ENCODE measurements at places on chromosomes 5 and 9. TPM values are rescaled to one million over a fixed set of nuclear protein-coding genes. Genes with fewer than 3 reads are reported as not detected.
A peak's percentile ranks its signal among the peaks of the same experiment; 100 is the strongest.

DNA sequence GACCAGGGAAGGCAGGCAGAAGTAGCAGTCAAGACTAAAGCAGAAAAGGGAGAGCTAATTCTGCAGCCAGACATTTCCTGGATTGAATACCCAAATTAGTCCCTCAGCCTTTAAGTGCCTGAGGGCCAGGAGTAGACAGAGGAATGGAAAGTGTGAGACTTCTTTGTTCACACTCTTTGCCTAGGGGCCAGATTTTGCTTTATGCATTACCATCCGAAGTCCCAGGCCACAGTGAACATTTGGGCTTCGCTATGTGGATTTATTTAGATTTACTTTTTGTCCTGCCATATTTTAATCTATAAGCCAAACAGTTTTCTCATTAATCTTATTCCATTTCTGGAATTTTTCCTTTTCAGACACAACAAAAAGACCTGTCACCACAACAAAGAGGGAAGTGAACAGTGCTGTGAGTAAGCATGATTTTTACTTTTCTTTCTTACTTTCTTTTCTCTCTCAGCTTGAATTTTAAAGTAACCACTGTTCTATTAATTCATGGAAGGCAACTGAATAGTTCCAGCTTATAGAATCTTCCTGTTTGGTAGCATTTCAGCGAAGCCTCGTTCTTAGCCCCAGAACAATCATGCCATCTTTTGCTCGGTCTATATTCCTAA, 52.6 kb downstream of the PDCD1LG2 start:
- peak; percentile 56 for DNase-seq
- peaks cover 2% of the 10 kb centered on the region for H3K36me3 ChIP-seq
- peak overlapping the region; percentile 52 for H3K27ac ChIP-seq
- no peak overlapping the region for H3K4me3 ChIP-seq
- H3K27me3 ChIP-seq, result no peaks in the 10 kb centered on the region

DNA sequence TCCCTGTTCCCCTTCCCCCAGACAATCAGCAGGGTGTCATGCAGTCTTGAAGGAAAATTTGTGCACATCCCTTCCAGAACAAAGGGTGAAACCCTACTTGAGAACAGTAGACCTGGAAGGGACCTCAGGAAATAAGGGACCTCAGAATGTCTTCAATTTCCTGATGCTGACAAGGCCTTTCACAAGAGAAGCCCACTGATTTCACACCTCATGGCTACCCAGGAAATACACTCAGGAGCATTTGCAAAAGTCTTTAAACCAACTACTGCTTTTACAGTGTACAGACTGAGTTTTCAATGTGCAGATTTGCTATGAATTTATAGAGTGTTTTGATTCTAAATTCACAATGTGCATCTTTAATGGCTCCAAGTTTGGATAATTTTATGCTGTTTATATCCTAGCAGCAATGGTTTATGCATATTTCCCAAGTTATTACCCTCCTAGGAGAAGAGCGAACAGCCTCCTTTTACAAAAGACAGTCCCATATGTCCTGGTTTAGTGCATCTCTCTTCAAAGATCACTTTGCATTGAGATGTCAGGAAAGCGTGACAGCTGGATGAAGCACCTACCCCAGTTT, 74.8 kb downstream of the GALNT10 start:
- no peak overlapping the region for H3K4me3 ChIP-seq
- H3K36me3 ChIP-seq, result peaks cover 8% of the 10 kb centered on the region
- H3K27ac ChIP-seq, result no peak overlapping the region
- DNase-seq, result no peak
- H3K27me3 ChIP-seq, result no peaks in the 10 kb centered on the region
- H3K4me1 ChIP-seq, result peaks cover 15% of the 10 kb centered on the region

DNA sequence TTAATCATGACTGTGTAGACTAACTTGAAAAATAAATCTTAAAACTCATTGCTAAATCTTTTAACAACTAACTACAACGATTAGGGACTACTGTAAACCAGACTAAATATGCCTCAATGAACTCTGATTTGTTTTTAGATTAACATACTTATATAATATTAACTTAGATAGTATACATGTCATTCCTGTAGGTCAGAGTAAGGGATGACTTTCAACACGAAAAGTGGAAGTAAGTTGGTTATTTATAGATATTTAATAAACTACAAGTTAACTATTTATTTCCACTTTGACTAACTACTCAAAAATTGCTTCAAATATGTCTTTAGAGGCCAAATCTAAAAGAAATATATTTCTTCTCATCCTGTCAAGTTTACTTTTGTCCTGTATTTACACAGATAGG, 795.6 kb downstream of the PTPRD start:
- H3K27me3 ChIP-seq, result no peaks in the 10 kb centered on the region
- no peaks in the 10 kb centered on the region for H3K36me3 ChIP-seq
- H3K27ac ChIP-seq, result no peak overlapping the region
- DNase-seq, result no peak
- peaks cover 3% of the 10 kb centered on the region for H3K4me1 ChIP-seq
- no peak overlapping the region for H3K4me3 ChIP-seq

- no peak overlapping the region for H3K4me3 ChIP-seq
- H3K27ac ChIP-seq, result no peak overlapping the region
- no peak for DNase-seq
- H3K4me1 ChIP-seq, result no peaks in the 10 kb centered on the region
- peaks cover 28% of the 10 kb centered on the region for H3K27me3 ChIP-seq
- no peaks in the 10 kb centered on the region for H3K36me3 ChIP-seq
Observed at GRCh38 chr9:36843964-36844363, 190.1 kb downstream of the PAX5 start.

DNA sequence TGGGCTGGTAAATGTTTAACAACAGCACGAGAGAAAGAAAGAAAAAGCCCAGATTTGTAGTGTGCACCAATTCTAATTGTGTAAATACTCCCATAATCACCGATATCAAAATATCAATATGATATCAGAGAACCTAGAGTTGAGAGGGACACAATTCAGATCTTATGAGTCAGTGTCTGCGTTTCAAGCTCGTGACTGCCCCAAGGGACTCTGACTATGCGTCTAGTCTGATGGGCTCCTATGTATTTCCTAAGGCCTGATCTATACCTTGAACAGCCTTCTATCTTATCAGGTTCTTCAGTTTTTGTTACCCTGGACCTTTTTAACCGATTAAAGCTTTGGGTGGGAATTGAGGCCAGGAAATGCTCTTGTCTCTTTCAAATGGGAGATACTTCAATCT, 243.0 kb upstream of the SLC24A2 start:
- no peak for DNase-seq
- no peak overlapping the region for H3K4me3 ChIP-seq
- no peaks in the 10 kb centered on the region for H3K4me1 ChIP-seq
- no peak overlapping the region for H3K27ac ChIP-seq
- no peaks in the 10 kb centered on the region for H3K36me3 ChIP-seq
- H3K27me3 ChIP-seq, result no peaks in the 10 kb centered on the region

GRCh38 chr9:111983484-111983908, 86.9 kb downstream of the UGCG start:
- H3K27me3 ChIP-seq, result no peaks in the 10 kb centered on the region
- no peak overlapping the region for H3K4me3 ChIP-seq
- no peaks in the 10 kb centered on the region for H3K4me1 ChIP-seq
- DNase-seq, result no peak
- H3K36me3 ChIP-seq, result no peaks in the 10 kb centered on the region

GRCh38 chr5:111229871-111230810, 6.0 kb downstream of the CAMK4 start:
- H3K36me3 ChIP-seq, result no peaks in the 10 kb centered on the region
- DNase-seq, result peak; percentile 12
- no peak overlapping the region for H3K4me3 ChIP-seq
- H3K4me1 ChIP-seq, result no peaks in the 10 kb centered on the region

GRCh38 chr5:72790186-72790585, 26.3 kb upstream of the TNPO1 start:
- peak; percentile 0 for DNase-seq
- H3K4me1 ChIP-seq, result no peaks in the 10 kb centered on the region
- no peaks in the 10 kb centered on the region for H3K27me3 ChIP-seq
- no peaks in the 10 kb centered on the region for H3K36me3 ChIP-seq
- H3K27ac ChIP-seq, result no peak overlapping the region
- H3K4me3 ChIP-seq, result no peak overlapping the region

- H3K4me3 ChIP-seq, result no peak overlapping the region
- H3K27me3 ChIP-seq, result no peaks in the 10 kb centered on the region
- no peak overlapping the region for H3K27ac ChIP-seq
Observed at GRCh38 chr5:19044931-19045695, 942.9 kb downstream of the CDH18 start.

Gene PHF2
- 12.3 TPM for total RNA-seq

Gene NTNG2
- total RNA-seq, result 2.4 TPM

Gene BTNL8
- total RNA-seq, result not detected

Gene CDH9
- total RNA-seq, result not detected

Gene HNRNPAB
- 199 TPM for total RNA-seq

All from astrocyte (in vitro differentiated cells and primary cell).